EL (cell line): ENCODE measurements at places on chromosomes 16 and 17.
A peak's percentile ranks its signal among the peaks of the same experiment; 100 is the strongest.

- no peak for DNase-seq
Observed at GRCh38 chr17:63156986-63157385, 191.0 kb downstream of the TANC2 start.

GRCh38 chr17:58413684-58414083 lies 3.6 kb downstream of the RNF43 start:
- no peak for DNase-seq

DNA sequence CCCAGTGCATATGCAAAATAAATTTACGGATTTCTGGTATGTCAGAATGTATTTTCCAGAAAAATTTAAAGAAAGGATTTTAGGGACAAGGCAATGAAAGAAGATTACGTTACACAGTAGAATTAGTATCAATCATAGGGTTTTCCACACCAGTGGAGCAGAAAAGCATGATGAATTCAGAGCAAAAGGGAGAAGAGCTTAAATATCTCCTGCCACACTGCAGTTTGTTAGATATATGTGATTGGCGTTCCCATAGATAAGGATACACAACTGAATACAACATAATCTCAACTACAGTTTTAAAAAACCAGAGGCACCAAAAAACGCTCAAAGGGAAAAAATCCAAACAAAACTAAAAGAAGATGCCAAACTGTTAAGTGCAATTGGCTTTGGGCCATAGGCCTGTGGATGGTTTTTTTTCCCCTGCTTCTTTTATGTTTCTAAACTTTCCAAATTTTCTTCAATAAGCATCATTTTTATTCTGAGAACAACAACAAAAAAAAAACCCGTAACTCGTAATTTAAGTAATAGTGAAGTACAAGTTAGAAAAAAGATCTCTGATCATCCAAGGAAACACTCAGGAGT lies 22.3 kb downstream of the MARF1 start:
- DNase-seq: no peak

DNA sequence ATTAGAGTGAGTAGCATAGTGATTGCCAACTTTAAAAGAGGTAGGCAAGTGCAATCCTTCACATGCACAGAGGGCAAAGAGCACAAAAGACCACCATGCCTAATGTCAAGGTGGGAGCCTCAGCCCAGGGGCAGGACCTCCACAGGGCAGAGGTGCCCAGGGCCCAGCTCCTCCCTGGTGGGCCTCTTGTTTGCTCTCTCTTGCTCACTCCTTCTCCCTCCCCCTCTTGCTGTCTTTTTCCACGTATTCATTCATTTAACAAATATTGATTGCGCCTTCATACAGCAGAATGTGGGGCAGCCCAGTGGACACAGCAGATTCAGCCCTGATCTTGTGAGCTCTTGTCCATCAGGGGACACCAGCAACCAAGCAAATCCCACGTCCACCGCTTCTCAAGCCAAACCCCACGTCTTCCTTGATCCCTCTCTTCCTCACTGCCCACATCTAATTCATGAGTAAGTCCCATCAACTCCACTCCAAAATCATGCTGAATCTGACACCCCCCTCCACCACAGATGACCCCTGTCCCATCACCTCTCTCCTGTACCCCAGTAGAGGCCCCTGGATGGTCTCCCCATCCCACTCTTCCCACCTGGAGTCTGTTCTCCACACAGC lies 44.1 kb upstream of the RPL38 start:
- DNase-seq: no peak

DNA sequence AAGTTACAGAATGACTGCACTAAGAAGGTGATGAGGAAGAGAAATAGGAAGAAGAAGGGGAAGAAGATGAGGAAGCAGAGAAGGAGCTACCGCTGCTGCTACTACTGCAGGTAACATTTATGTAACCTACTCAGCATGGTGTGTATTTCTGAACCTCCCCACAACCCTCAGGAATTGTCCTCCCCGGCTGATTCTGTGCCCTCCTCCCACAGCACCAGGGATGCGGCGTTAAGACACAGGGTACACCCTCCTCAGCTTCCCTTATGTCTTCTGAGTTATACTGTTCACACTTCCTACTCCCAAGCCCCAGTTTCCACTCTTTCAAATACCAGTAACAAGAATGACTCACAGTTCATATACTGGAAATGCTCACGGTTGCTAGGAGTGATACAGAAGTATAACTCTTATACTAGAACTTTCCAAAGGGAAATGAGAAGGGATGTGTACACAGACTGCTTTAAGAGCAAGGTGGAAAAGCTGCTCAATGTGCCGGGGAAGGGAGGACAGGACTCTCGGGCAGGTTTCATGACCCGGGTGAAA lies 224.5 kb upstream of the PSMD7 start:
- DNase-seq: no peak

GRCh38 chr16:83238949-83239691 lies 568.7 kb upstream of the HSBP1 start:
- DNase-seq: no peak

DNA sequence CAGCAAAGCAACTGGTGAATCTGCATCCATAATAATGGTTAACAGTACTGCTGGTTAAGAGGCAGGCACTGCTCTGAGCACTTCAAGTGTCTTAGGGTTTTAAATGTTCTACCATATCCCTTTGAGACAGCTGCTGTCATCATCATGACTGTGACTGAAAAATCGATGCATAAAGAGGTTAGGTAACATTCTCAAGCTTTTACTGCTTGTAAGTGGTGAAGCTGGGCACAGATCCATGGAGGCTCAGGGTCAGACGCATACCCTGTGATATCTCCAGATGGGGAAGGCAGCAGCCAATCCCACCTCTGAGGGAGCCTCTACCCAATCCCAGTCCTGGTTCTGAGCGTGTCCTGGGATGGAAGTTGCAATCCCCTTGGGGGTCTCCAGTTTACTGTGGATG lies 57.6 kb upstream of the SOX9 start:
- no peak for DNase-seq

GRCh38 chr17:32503251-32504165 lies 16.7 kb downstream of the CDK5R1 start:
- DNase-seq: peak; percentile 47

- DNase-seq: peak; percentile 32
Observed at GRCh38 chr16:14375132-14375491, 254.9 kb downstream of the PARN start.

DNA sequence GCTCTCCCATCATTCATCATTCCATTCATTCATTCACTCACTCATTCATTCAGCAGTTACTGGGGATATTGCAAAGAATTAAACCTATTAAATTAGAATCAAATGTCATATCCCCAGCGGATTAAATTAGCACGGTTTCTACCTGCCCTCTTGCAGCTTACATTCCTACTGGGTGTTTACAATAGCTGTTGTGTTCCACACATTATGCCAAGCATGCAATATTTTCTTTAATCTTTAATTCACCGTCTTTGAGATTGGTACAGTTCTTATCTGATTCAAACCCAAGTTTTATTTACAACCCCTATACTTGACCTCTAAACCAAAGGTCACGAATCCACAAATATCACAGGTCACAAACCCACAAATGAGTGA lies 727 bp upstream of the USP31 start:
- DNase-seq: no peak

DNA sequence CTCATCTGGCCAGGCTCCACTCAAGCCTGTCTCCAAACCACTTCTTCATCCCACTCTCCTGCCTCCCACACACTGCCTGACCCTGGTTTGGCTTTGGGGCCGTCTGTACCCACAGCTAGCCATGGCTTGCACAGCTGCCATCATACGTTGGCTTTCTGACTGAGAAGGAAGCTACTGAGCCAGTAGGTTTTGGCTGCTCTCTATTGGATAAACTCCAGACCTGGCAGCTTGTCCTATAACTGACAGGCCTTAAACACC lies 3.9 kb downstream of the MIF4GD start:
- DNase-seq: no peak

DNA sequence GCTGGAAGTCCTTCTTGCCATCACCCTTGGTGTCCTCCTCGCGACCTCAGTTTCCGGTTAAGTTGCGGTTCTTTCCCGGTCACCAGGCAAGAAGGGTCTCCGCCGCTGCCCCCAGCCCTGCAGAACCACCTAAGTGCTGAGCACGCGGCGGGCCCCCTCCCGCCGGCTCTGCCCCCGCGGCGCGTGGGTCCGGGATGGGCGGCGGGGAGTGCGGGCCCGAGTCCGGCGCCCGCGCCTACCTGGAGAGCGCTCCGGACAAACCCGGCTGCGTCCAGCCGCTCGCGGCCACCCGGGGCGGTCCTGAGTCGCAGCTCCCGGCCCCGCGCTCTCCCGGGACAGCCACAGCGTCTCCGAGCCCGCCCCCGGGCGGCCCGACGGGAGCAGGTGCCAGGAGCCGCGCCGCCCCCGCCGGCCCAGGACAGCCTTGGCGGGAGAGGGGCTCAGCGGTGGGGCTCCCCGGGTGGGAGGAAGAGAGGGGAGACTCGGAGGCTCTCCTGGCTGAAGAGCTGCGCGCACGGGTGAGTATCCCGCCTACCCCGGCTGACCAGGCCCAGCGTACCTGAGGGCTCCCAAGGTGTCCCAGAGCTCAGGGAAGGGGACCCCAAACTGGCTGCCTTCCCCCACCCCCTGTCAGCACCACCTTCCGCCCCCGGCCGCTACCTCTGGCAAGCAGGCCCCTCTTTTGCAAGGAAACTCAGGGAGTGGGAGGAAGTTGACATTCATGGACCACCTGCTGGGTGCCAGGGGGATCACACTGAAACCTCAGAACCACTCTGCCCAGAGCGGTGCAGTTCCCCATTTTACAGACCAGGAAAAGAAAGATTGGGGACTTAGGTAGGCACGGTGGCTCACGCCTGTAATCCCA lies 22.2 kb upstream of the C17orf113 start:
- no peak for DNase-seq

DNA sequence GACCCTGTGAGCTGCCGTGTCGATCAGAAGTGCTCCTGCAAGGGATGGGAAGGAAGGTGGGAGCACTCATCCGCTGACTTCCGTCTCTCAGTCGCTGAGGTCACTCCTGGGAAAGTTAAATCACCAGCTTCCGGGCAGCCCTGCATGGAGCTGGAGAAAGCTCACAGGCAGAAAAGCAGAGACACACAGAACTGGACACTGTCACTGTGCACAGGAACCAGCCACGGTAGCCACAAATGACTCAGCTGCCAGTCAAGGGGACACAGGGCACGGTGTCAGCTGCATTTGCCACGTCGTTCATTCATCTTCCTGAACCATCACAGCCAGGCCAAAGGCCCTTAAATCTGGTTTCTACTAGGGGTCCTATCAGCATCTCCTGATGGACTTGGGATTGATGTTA lies 226.4 kb upstream of the PSMD7 start:
- DNase-seq: no peak

DNA sequence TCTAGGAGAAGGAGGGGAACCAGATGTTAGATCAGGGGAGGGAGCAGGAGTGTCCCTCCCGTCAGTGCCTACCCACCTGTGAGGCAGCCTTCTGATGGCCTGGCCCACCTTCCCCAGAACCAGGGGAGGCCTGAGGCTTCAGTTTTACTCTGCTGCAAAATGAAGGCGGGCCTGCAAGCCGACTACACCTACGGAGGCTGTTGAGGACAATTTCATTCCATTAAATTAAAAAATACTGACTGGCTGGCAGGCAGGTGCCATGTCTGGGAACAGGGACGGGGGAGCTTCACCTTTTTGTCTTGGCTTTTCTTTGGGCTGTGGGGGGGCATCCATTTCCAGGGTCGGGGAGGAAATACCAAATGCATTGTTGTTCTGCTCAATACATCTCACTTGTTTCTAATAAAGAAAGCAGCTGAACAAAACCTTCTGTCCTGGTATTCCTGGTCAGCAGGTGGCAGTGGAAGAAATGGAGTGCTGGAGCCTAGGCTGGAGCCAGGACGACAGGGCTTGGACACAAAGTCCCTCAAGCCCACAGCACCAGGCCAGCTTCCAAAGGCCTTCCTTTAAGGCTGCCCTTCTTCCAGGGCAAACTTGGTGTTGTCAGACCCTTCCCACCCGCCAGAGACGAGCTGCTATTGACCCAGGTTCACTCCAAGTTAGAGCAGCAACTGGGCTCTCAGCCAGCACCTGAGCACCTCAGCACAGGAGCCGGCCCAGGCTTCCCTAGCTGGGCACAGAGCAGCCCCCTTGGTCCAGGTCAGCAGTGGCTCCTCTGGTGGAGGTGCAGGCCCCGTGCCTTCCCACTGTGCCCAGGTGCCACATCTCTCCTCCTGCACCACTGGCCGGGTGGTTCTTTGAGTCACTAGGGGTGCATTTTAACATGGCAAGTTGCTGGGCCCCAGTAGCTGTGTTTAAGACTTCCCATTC lies 23.5 kb downstream of the PLCD3 start:
- DNase-seq: no peak

DNA sequence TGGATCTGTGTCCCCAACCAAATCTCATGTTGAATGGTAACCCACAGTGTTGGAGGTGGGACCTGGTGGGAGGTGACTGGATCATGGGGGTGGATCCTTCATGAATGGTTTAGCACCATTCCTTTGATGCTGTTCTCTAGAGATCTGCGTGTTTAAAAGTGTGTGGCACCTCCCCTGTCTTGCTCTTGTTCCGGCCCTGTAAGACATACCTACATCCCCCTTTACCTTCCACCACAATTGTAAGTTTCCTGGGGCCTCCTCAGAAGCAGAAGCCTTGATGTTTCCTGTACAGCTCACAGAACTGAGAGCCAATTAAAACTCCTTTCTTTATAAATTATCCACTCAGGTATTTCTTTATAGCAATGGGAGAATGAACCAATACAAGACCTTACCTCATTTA lies 257.7 kb downstream of the XYLT1 start:
- no peak for DNase-seq

- no peak for DNase-seq
Observed at GRCh38 chr16:19292186-19292585, 6.7 kb downstream of the CLEC19A start.

DNA sequence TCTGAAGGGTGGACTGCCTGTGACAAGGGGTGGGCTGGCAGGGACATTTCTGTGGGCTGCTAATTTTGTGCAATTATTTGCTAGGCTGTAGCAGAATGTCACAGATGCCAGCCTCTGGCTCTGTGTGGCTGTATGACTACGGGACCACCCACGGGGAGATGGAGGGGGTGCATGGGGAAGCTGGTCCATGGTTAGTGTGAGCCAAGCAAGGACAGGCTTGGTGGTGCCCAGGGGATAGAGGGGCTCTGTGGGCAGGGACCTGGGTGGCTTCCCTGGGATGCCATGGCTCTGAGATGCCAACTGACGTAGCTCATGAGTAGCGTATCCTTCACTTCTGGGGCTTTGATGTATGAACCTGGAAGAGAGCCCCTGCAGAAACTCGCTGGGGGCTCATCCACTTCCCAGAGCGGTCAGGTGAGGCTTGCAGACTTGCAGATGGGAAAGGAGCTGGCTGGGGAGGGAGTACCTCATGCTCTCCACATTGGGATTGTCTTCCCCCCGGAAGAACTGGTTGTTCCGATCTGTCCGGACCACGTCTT lies 87.2 kb downstream of the TBC1D16 start:
- no peak for DNase-seq

GRCh38 chr17:81510785-81511553 lies 1.6 kb downstream of the ACTG1 start:
- no peak for DNase-seq

DNA sequence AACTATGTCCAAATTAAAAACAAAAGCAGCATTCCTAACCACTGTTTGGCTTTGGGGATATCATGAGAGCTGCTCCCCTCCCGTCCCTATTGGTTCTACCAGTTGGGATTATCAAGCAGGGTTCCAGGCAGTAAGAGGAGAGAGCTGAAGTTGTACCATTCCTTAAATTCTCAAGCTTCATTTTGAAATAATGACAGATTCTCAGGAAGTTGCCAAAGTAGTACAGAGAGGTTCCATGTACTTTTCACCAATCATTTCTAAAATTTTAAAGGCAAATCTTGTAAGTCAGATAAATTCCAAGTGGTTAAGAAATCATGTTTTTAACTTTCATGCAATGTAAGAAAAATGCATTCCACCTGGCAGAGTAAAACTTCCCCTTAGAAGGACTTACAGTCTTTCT lies 36.9 kb downstream of the TEX2 start:
- DNase-seq: no peak

- no peak for DNase-seq
Observed at GRCh38 chr17:79007504-79008381, 1.8 kb downstream of the CANT1 start.

GRCh38 chr16:84673561-84673960 lies 25.2 kb downstream of the KLHL36 start:
- no peak for DNase-seq
